ENCODE measurements at places on chromosomes 5 and 9. TPM values are rescaled to one million over a fixed set of nuclear protein-coding genes. Genes with fewer than 3 reads are reported as not detected.

Gene JAKMIP2
- 0.50 TPM for total RNA-seq

Gene C5orf52
- total RNA-seq: not detected

Gene NRARP
- total RNA-seq: 4.0 TPM

Gene FSD1L
- 4.8 TPM for total RNA-seq

Gene MZB1
- total RNA-seq: 1.6 TPM

Gene AFAP1L1
- total RNA-seq: 48.9 TPM

Gene BTNL8
- total RNA-seq: 0.27 TPM

Gene TRPM6
- 0.32 TPM for total RNA-seq

Gene FREM1
- 2.7 TPM for total RNA-seq

Gene SPINK7
- total RNA-seq: not detected

Gene PAEP
- total RNA-seq: not detected

Gene MFAP3
- total RNA-seq: 26.7 TPM

Gene BAAT
- total RNA-seq: not detected

- DNase-seq: no peak
Measured at GRCh38 chr9:117787746-117788145, 83.5 kb downstream of the TLR4 start.

- DNase-seq: no peak
Measured at GRCh38 chr9:86207193-86207592, 52.3 kb downstream of the C9orf153 start.

DNA sequence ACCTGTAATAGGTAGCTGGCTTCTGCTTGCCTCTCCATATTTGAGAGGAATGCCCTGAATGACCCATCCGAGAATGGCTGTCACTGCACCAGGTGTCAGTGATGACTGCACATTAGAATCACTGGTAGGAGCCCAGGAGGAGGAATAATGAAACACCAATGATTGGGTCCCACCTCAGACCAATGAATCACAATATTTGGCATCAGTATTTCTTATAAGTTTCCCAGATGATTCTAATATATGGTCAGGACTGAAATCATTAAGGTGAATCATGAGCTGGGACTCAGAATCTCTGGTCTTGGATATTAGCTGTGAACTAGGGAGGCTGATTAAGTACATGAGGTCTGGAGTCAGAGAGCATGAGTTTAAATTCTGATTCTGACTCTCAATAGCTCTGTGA lies 23.4 kb downstream of the ARSB start:
- DNase-seq: no peak

DNA sequence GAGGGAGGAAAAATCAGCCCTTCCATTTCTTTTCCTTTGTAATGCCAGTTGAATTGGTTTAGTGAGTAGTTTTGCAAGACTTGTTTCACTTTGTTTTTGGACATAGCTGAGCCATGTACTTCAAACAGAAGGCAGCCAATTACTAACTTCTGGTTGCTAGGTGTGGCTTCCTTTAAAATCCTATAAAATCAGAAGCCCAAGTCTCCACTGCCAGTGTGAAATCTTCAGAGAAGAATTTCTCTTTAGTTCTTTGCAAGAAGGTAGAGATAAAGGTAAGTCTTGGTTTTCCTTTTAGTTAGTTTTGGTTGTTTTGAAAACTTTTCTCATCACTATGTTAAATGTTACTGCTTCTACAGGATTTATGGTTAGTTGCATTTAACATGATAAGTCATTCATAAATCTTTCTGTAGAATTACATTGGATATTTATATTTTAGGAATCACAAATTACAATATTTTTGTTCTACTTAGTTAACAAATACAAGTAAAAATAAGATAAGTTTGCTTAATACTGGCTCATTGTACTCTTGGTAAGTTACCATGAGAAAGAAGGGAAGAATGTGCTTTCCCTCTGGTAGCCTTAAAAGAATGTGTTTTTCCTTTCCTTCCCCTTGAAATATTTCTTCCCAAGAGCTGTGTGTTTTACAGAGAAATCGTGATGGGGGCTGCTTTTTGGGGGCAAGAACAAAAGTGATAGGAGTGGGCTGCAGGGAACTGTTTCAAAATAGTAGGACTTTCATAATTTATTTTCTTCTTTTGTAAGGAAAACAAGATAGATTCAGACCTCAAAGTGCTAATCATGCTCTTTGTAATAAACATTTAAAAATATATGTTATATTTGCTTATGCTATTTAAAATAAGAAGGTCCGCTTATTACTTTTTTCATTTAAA lies at the start of gene ANXA1:
Gene ANXA1, plus strand, starts transcription at position 213 of the 890 bp plus-strand sequence. CDS start 6,671 bp downstream, outside the sequence.
- no peak for DNase-seq

DNA sequence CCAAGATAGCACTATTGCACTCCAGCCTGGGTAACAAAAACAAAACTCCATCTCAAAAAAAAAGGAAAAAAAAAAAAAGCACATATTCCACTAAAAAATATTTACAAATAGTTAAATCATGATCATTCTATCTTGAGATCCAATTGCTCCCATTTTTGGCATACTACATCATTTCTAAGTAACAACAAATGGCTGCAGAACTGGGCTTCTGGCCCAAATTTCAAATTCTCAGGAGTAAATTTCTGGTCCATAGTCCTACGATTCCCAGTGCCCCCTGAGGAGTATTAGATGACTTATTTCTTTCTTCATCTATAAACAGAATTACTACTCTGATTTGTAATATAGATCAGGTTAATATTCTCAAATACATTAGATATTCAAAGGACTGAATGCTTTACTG lies 62.1 kb downstream of the CEMIP2 start:
- DNase-seq: no peak

GRCh38 chr9:97854696-97855485 lies 1.9 kb downstream of the FOXE1 start:
- no peak for DNase-seq

GRCh38 chr5:115686051-115686737 lies 60.4 kb upstream of the TMED7 start:
- DNase-seq: no peak

GRCh38 chr9:20573023-20573422 lies 49.3 kb downstream of the MLLT3 start:
- DNase-seq: no peak

DNA sequence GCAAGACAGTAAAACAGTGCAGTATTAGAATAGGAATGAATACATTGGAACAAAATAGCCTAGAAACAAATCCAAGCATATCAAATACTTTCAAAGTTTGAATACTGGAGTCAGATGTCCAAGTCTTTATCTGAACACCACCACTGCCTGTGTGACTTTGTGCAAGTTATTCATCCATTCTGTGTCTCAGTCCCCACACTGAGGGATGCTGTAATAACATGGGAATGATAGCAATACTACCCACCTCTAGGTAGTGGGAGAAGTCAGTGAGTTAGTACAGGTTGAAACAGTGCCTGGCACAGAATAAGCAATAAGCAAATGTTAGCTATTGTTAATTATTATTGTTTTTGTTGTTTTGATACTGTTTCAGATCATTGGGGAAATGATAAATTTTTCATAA lies 130.9 kb downstream of the SUSD1 start:
- DNase-seq: no peak

DNA sequence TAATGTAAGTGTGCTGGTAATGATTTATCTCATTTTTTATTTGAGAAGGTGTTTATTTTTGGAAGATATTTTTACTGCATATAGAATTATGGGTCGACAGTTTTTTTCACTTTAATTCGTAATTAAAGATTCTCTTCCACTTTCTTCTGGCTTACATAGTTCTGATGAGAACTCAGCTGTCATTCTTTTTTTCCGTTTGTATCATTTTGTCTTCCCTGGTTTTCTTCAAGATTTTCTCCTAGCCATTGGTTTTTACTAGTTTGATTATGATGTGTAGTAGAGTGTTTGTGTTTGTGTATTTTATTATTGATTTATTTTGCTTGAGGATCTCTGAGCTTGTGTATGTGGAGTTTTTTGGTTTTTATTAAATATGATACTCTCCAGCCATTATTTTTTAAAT lies 21.7 kb downstream of the SLF1 start:
- no peak for DNase-seq

DNA sequence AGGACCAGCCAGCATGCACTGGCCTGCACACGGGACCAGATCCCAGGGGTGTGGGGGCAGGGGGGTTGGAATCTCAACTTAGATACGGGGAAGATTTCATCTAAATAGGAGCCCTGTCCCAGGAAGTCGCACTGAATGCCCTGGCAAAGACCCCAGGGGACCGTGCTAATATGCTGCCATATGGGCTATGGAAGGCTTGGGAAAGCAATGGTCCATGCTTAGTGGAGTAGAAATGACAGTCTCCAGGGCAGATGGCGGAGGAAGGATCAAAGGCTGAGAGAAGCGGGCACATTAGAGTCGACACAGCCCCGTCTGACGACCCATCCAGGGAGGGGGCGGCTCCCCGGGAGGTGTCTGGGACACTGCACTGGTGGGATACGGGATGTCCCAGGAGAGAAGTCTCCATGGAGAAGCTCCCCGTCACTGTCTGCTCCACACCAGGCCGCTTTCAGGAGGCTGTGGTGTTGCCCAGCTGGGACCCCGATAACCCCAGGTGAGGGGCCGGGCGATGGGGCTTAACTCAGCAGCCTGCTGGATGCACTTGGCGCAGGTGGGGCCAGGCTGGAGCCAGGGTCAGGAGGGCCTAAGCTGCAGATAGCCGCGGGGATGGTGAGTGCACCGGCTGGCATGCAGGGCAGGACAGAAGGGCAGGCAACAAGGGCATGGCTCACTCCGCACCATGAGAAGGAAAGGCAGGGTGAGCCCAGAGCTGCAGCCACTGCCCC lies 377.7 kb upstream of the IRX1 start:
- no peak for DNase-seq

DNA sequence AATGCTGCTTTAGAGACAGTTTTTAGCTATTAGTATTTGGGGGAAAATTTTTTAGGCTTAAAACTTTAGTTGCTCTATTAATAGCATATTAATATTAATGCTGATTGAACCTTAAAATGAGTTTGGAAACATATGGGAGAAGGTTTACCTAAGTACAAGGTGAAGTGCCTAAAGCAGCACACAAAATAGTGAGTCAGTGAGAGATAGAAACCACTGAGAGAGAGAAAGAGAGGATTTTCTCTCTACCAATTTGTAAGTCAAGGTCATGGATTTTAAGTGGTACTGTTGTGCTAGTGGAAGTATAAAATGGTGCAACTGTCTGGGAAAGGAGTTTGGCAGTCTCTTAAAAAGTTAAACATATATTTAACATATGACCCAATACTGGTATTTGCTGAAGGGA lies 64.9 kb downstream of the MARCHF3 start:
- no peak for DNase-seq

GRCh38 chr5:180548563-180548962 lies 42.7 kb downstream of the SCGB3A1 start:
- DNase-seq: no peak

DNA sequence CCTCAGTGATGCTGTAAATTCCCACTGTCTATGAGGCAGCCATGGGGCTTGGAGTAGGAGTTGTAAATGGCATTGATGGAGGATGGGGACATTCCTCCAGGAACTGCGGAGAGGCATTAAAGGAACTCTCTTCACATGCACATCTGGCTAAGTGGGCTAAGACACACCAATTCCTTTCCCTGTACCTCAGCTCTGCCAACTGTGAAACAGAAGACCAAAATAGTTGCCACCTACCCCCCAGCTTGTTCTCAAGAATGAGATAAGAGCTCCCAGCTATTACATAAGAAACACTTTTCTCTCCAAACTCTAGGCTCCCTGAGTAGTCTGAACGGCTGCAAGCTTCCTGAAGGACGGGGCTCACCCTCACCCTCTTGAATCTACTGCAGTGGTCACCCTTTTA lies 144.6 kb upstream of the SLC30A5 start:
- DNase-seq: no peak

GRCh38 chr5:83563631-83564030 lies 92.1 kb downstream of the VCAN start:
- DNase-seq: no peak

- no peak for DNase-seq
Measured at GRCh38 chr5:54215233-54215736, 95.1 kb downstream of the ARL15 start.

GRCh38 chr5:124444147-124444775 lies 302.2 kb downstream of the ZNF608 start:
- peak; percentile 24 for DNase-seq

- DNase-seq: peak; percentile 73
Measured at GRCh38 chr5:138391859-138392386, 39.4 kb downstream of the KDM3B start.

GRCh38 chr9:16787724-16788123 lies 82.7 kb downstream of the BNC2 start:
- DNase-seq: no peak

GRCh38 chr9:38240051-38240450 lies 152.5 kb upstream of the ALDH1B1 start:
- DNase-seq: no peak

DNA sequence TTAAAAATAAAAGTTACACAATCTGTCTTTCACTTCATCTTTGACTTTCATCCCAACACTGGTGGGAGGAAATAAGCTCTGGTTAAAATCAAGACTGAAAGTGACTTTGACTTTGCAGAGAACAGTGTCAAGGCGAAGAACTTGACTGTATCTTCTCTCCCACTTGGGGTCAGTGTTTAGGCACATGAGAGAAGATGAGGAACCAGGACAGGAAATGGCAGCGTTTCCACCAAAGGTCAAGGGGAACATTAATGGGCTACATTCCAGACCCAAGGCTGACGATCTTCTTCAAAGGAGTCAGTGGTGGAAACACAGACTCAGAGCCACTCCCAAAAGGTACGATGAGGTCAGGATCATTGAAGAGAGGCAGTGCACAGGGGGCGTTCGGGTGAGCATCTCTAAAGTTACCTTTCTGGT lies 409.5 kb downstream of the ARHGEF28 start:
- DNase-seq: no peak

- DNase-seq: no peak
Measured at GRCh38 chr5:135329913-135330797, 68.9 kb downstream of the MACROH2A1 start.

- DNase-seq: no peak
Measured at GRCh38 chr9:127890053-127890452, 9.3 kb downstream of the ST6GALNAC6 start.

DNA sequence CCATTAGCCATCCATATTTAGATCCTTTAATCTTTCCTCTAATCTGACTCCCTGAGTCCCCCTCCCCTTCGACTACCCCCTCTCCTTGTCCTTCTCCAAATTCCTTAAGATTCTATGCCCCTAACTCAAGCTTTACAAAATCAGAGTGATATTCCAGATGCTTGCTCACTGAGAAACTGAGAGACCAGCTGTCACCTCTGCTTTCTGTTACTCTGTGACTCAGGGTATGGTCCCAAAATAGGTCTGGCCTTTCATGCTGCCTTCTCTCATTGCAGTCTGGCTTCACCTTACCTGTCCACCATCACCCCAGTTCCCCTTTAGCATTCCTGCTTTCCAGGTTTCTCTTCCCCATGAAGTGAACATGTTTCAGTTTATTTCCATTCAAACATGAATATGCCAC lies 383.3 kb upstream of the SLC30A5 start:
- DNase-seq: no peak

GRCh38 chr9:70865471-70865870 lies 255.9 kb downstream of the TRPM3 start:
- no peak for DNase-seq

All from left ventricle myocardium superior (tissue), 1 donor.